ENCODE measurements at places on chromosomes 4 and X.

DNA sequence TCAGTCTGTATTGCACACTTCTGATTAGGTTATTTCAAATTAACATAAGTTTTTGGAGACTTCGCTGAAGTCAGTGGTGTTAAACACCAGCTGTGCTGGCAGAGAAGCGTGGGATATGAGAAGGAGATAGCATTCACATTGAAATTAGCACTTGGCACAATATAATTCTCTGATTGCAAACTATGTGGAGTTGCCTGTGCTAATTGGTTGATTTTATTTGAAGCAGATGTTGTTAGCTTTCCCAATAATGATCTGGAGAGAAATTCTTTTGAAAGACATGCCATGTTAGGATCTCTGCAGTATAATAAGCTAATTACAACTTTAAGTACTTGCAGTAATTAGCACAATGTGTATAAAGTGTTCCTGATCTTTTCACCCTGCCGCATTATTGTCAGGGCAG is 367.4 kb upstream of the ARX start:
- no peak for DNase-seq

GRCh38 chr4:61580721-61581377 is 380.7 kb downstream of the ADGRL3 start:
- no peak for DNase-seq

- no peak for DNase-seq
Measured at GRCh38 chr4:128359422-128359821, 71.8 kb upstream of the PGRMC2 start.

- DNase-seq, result no peak
Measured at GRCh38 chr4:82680834-82681233, 117.8 kb downstream of the SCD5 start.
